ENCODE measurements at places on chromosomes 6 and 20.

GRCh38 chr6:167700199-167700598, 126.5 kb upstream of the AFDN start:
- no peak for DNase-seq

DNA sequence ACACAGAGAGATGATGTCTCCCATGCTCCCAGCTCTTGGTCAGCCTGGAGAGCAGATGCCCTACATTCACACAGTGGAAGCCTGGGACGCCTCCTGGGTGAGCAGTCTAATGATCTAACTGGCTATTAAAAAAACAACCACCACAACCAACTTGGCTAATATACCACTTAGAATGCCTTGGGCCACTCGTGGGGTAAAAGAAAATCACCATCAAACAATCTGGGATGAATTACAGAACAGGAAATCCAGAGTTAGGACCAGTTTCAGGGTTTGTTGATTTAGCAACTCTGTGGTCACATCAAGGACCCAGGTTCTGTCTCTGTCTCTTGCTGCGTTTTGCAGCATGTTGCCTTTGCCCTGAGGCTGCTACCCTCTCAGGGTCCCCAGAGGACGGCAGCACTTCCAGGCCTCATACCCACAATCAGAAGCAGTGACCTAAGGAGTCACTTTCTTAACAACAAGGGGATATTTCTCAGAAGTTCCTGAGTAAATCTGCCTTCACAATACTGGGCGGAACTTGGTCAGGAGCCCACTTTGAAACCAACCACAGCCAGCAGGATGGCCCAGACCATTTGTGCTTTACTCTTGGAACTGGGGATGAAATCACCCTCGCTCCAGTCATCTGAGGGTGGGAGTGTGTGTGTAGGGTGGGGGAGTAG, 118.7 kb downstream of the CLIC5 start:
- DNase-seq, result no peak

DNA sequence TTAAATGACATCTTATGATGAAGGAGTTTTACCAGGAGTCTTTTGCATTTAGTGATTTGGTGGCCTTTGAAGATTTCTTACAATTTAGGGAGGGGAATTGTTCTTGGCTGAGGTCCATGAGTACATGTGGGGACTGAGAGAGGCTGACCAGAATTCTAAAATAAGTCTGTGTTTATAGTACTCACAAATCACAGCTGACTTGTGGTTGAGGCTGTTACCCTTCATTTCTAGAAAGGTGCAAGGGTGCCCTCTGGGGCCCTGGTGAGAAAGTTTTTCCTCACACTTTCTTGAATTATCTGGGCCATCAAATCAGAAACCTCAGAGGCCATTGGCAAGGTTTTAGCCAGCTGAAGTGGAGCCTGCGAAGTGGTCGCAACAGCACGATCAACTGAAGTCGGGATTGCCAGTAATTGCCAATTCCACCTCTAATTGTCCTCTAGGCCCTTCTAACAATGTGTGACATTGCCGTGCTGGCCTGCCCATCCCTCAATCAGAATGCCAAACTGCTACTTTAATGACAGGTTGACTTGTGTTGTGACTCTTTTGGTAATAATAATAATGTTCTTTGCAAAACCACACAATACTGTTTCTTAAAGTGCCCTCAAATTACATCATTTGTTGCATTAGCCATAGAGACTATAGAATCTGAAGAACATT, 221.6 kb downstream of the OGFRL1 start:
- peak; percentile 29 for DNase-seq

DNA sequence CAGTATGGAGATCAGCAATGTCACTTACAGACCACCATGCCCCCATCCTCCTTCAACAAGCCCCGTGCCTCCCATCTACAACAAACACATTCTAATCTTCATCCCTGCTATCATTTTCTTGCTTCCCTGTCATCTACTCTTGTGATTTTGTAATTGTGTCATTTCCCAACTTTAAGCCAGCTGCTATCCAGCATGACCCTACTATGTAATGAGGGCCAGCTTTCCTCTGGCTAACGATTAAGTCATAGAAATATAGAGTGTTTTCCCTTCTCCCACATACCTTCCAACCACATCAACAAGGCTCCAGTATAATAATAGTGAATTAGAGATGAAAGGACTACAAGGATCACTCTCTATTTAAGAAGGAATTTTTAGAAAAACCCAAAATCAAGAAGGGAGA, 607.0 kb downstream of the TENT5A start:
- no peak for DNase-seq

DNA sequence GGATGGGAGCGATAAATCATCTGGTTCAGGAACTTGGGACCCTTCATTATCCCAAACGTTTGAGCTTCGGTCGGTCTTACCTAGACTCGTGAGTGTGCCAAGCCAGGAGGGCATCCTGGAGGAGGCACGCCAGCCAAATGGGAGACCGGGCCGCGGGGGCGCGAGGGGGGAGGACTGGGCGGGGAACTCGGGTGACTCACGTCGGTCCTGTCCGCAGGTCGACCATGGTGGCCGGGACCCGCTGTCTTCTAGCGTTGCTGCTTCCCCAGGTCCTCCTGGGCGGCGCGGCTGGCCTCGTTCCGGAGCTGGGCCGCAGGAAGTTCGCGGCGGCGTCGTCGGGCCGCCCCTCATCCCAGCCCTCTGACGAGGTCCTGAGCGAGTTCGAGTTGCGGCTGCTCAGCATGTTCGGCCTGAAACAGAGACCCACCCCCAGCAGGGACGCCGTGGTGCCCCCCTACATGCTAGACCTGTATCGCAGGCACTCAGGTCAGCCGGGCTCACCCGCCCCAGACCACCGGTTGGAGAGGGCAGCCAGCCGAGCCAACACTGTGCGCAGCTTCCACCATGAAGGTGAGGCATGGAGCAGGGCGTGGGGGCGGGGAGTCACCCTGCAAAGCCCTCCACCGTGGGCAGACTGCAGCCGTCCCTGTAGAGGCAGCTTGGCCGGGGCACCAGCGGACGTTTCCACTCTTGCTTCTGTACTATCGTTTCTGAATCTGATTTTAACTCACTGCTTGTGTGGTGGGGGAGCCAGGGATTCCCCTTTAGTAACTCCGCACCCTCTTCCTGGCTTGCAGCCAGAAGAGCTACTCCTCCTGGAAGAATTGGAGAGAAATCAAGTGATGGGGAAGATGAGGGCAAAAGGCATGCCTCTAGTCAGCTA, 2.7 kb downstream of the BMP2 start:
- no peak for DNase-seq
